ENCODE measurements at places on chromosomes 16 and 17. TPM values are rescaled to one million over a fixed set of nuclear protein-coding genes. Genes with fewer than 3 reads are reported as not detected.

Gene SRR
- total RNA-seq = 9.0 TPM

Gene PTX4
- total RNA-seq = not detected

Gene PDILT
- not detected for total RNA-seq

Gene CIBAR2
- total RNA-seq = not detected

Gene WNK4
- 1.5 TPM for total RNA-seq

Gene NHERF2
- 54.7 TPM for total RNA-seq

Gene CLDN9
- 0.57 TPM for total RNA-seq

Gene ADAMTS18
- not detected for total RNA-seq

Gene PERCC1
- total RNA-seq = not detected

Gene PRSS36
- total RNA-seq = 0.91 TPM

Gene FBXW10B
- 3.5 TPM for total RNA-seq

Gene PGAP3
- 8.5 TPM for total RNA-seq

Gene KCNH6
- total RNA-seq = not detected

Gene CUEDC1
- total RNA-seq = 55.1 TPM

Gene KRT222
- 0.43 TPM for total RNA-seq

Gene CES3
- total RNA-seq = 1.7 TPM

Gene SSTR5
- total RNA-seq = 0.11 TPM

Gene DHRS7C
- not detected for total RNA-seq

Gene CDH5
- total RNA-seq = 0.28 TPM

Gene TMEM92
- total RNA-seq = 26.9 TPM

Gene KRT40
- not detected for total RNA-seq

Gene UNC119
- 31.2 TPM for total RNA-seq

Gene CLEC19A
- 0.17 TPM for total RNA-seq

Gene STH
- total RNA-seq = not detected

Gene ESRP2
- total RNA-seq = 0.05 TPM

Gene KRT34
- 0.41 TPM for total RNA-seq

Gene OR3A3
- not detected for total RNA-seq

Gene HOXB13
- 2.3 TPM for total RNA-seq

Gene CMTM3
- 71.0 TPM for total RNA-seq

Gene PRM1
- not detected for total RNA-seq

Gene SLC13A2
- 0.06 TPM for total RNA-seq

Gene SPN
- total RNA-seq = not detected

Gene CTRL
- total RNA-seq = 1.5 TPM

Gene TPSD1
- total RNA-seq = not detected

Gene MYH13
- not detected for total RNA-seq

Gene PIMREG
- 45.7 TPM for total RNA-seq

Gene DDX28
- 19.6 TPM for total RNA-seq

Gene CCL5
- total RNA-seq = 2.0 TPM

Gene ENPP7
- not detected for total RNA-seq

Gene PIRT
- not detected for total RNA-seq

Gene KAT8
- 38.5 TPM for total RNA-seq

Gene ACE
- 0.37 TPM for total RNA-seq

Measured in A549 treated with DMSO at 1 μM for 4 hours (cell line).